ENCODE measurements at places on chromosomes 16 and 17. TPM values are rescaled to one million over a fixed set of nuclear protein-coding genes. Genes with fewer than 3 reads are reported as not detected.

DNA sequence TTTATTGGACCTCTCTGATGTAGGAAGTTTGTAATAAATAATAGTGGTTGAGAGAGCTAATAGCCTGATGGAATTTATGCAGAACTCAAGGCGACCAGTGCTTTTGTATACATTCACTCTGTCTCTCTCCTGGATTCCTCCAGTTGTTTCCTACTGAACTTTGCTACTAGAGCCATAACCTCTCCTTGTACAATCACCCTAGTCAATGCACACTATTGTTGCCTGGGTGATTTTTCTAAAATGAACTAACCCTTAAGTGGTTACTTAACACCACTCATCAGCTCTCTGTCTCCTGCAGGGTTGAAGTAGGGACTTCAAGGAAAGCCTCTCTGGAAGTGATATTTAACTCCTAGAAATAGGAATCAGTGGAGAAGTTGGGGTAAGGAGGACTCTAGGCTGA is 9.7 kb downstream of the PHKB start:
- no peak for DNase-seq

DNA sequence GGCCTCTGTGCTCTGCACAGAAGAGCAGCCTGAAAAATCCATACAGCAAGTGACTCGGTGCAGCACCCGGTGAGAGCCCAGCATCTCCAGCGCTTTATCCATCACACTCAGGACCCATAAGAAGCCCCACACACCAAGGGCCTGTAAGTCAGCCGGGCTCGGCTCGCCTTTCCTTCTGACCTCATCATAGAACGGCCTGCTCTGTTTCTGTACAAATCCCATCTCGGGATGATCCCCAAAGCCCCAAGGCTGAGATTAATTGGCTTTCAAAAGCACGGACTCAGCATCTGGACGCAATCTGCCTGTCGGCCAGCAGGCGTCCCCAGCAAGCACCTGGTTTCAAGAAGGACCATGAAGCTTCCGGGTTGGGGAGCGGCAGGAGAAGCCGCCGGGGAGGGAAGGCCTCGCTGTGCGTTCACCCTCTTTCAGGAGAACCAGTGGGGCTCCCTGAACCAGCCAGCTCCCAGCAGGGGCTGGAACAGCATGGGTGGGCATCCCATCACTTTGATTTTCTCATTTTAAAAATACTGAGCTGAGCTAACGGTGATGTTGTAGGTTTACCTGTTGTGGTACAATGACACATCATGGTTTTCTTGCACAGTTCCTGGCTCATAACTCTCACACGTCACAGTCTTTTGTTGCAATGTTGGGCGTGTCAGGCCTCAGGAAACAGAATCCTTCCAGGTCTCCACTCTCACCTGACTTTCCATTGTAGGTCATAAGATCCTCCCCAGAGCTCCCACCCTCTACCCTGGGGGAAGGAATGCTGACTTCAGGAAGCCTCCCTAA is 6.7 kb downstream of the CCDC57 start:
- peak; percentile 92 for DNase-seq

DNA sequence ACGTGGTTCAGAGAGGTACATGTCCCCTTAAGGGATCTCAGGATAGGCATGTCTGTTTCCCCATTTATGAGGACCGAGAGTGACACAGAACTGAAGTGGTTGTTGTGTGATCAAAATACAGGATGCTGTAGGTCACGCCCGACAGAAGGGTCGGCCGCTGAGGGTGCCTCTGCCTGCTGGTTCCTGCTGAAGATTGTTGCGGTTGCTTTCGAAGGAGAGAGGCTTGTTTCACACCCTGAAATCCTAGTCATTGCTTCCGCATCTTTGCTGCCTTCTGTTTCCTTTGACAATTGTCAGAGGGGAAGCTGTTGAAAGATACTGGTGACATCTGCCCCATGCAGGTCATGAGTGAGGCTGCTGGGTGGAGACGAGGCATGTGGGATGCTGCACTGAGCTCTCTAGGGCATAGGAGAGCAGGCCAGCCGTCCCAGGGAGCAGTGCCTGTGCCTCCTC is 3.8 kb upstream of the NAT9 start:
- no peak for DNase-seq

DNA sequence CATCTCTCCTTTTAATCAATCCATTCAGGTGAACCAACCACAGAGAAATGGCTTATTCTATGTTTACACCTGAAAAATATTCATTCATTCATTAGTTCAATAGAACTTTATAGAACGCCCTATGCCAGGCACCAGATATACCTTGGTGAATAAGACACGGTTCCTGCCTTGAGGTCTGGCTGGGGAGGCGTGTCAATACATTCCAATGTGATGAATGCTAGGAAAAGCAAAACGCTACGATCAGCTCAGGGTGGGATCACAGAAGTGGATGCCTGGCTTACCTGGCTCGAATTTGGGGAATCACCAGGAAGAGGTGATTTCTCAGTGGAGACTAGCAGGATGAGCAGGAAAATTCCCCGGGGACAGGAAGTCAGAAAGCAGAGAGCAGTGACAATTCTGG is 17.5 kb upstream of the WFIKKN2 start:
- DNase-seq: peak; percentile 50

DNA sequence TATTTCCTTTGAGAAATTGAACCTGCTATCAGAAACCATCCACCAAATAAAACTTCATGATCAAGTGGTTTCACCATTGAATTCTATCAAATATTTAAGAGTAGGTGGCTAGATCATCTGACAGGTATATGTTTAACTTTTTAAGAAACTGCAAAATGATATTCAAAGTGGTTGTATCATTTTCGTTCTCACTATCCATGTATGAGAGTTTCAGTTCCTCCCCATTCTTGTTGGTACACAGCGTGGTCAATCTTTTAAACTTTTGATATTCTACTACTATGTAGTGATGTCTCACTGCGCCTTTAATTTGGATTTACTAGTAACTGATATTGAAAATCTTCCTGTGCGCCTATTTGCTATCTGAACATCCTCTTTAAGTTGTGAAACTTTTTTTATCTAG is 163.7 kb downstream of the CYB561 start:
- no peak for DNase-seq

DNA sequence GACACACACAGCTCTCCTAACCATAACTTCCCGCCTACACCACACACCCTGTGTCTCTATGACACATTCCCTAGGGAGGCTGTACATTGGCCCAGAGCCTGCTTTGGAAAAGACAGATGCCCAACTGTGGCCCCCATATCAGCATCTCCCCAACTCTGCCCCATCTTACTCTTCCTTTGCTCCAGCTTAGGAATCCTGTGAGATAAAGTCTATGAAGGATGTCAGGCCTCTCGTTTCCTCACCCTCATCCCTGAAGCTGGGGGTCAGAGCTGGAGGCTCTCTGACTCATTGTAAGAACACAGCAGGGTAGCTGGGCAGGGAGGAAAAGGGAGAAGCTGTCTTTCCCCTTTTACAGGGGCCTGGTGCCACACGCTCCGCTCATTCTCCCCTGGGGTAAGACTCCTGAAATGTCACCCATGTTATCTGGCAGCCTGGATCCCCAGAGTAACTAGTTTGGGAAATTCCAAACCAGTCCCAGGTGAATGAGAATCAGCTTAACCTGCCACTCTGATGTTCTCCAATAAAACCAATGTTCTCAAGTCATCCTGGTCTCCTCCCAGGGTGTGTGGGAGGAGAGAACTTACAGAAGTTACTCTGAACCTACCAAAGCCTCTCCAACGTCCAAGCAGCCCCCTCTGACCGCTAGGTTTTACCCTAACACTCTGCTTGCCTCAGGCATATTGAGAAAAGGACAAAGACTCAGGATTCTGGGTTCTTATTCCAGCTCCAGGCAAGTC is 2.8 kb downstream of the RAPGEFL1 start:
- DNase-seq: peak; percentile 83

- peak; percentile 66 for DNase-seq
Measured at GRCh38 chr16:10737068-10737625, 6.5 kb upstream of the NUBP1 start.

GRCh38 chr17:63421681-63422645 is 24.1 kb downstream of the CYB561 start:
- DNase-seq: no peak

GRCh38 chr16:6864671-6865070 is 468.0 kb upstream of the RBFOX1 start:
- no peak for DNase-seq

- DNase-seq: peak; percentile 25
Measured at GRCh38 chr16:48487287-48487686, 102.1 kb upstream of the SIAH1 start.

The TMEM235 gene
- total RNA-seq: not detected

The GP1BA gene
- not detected for total RNA-seq

The TBC1D28 gene
- not detected for total RNA-seq

The NEK8 gene
- 13.5 TPM for total RNA-seq

The MARVELD3 gene
- total RNA-seq: not detected

Measured in GM23248 (cell line).